Spinal cord (tissue), 10 donors: ENCODE measurements at places on chromosomes 3 and 15. TPM values are rescaled to one million over a fixed set of nuclear protein-coding genes. Genes with fewer than 3 reads are reported as not detected.

The LIPH gene
- total RNA-seq = 0.61 TPM

The NR1I2 gene
- total RNA-seq = 0.50 TPM

- DNase-seq = no peak
Measured at GRCh38 chr3:135736740-135737139, 228.8 kb upstream of the PPP2R3A start.

- DNase-seq = no peak
Measured at GRCh38 chr15:40054605-40054854, 15.5 kb upstream of the SRP14 start.

The STT3B gene
- 196 TPM for total RNA-seq

DNA sequence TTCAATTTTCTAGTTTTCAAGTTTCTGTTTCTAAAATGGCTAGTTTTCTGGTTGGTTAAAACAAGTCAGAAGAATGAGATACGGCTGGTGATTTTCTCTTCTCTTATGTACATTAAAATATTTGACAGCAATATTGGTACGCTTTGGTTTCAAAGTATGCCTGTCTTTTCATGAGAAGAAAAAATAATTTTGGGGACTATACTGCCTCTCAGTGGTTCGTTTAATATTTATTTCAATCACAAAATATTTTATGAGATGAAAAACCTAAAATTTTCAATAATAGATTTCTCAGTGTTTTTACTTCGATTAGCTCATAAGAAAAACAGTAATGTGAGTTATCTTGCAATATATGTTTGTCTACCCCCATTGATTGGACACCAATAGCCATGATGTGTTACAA is 72.8 kb upstream of the AADACL2 start:
- no peak for DNase-seq

GRCh38 chr3:188219147-188219546 is 65.2 kb downstream of the LPP start:
- no peak for DNase-seq

- no peak for DNase-seq
Measured at GRCh38 chr15:88800026-88800425, 3.2 kb upstream of the ACAN start.

The CD96 gene
- 0.28 TPM for total RNA-seq

GRCh38 chr3:126116526-126116925 is 32.6 kb upstream of the SLC41A3 start:
- no peak for DNase-seq

The IL16 gene
- total RNA-seq = 4.3 TPM

DNA sequence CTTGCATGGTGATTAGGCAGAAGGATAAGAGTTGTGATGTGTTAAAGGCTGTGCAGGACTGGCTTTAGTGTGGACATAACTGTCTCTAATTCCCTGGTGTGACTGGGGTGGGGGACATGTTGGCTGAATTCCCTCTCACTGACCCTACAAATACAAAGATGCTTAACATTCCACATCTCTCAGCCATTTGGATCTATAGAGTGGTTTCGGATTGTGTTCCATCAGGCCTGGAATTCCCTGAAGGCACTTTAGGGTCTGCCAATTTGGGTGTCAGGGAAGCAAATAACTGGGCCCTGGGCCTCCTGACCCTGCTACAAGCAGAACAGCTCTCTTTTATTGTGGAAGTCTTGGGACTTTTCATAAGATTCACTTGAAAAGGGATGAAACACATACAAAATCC is 56.2 kb downstream of the ARHGEF26 start:
- no peak for DNase-seq

The CD200R1 gene
- 3.3 TPM for total RNA-seq

GRCh38 chr3:33980252-33980651 is 181.8 kb downstream of the PDCD6IP start:
- no peak for DNase-seq

The PLSCR1 gene
- total RNA-seq = 47.8 TPM

- no peak for DNase-seq
Measured at GRCh38 chr15:89998923-89999675, 2.0 kb upstream of the ZNF710 start.

DNA sequence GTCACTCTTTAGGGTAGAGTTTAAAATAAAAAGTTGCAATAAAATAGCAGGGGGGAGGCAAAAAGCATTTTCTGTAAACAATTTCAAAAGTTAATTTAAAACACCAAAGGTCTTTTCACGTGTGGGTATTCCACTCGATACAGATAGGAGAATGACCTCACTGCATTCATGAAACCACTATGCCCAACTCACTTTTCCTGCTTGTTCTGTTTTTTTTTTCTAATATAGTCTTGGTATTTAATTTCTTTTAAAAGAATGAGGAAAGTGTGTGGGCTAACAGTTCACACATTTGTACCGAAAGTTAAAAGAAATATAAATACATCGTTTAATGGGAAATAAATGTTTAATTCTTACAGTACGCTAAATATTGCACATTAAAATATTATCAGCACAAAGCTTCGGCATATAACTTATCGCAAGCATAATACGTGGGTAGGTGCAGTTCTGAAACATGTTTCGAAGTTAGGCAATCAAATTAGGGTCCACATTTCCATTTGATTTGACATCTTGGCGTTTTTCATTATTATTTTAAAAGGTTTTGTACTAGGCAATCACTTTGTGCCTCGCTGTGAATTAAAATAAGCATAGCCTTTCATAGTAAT is 41.4 kb downstream of the VGLL4 start:
- no peak for DNase-seq

The THPO gene
- total RNA-seq = 2.6 TPM

The ARMC8 gene
- total RNA-seq = 55.0 TPM

GRCh38 chr15:38201714-38202113 is 50.9 kb upstream of the SPRED1 start:
- no peak for DNase-seq

GRCh38 chr3:194606941-194607340 is 26.3 kb downstream of the TMEM44 start:
- DNase-seq = no peak

- DNase-seq = no peak
Measured at GRCh38 chr3:5694266-5694665, 506.8 kb downstream of the EDEM1 start.

DNA sequence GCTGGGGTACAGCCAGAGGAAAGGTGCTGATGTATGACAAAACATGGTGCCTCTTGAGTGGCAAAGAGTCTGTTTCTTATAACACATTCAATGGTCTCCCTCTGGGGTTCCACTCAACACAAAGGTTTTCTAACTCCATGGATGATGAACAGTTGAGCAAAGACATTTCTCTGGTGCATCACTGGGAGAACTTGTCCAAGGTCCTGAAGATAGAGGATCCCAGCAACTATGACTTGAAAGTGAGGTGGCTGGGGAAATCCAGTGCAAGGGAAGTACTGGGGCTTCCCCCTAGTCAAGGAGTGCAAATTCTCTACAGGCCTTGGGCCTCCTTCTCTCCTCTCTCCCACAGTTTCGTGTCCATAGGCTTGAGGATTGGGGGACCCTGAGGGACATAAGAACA is 431.1 kb downstream of the WDR72 start:
- DNase-seq = no peak

DNA sequence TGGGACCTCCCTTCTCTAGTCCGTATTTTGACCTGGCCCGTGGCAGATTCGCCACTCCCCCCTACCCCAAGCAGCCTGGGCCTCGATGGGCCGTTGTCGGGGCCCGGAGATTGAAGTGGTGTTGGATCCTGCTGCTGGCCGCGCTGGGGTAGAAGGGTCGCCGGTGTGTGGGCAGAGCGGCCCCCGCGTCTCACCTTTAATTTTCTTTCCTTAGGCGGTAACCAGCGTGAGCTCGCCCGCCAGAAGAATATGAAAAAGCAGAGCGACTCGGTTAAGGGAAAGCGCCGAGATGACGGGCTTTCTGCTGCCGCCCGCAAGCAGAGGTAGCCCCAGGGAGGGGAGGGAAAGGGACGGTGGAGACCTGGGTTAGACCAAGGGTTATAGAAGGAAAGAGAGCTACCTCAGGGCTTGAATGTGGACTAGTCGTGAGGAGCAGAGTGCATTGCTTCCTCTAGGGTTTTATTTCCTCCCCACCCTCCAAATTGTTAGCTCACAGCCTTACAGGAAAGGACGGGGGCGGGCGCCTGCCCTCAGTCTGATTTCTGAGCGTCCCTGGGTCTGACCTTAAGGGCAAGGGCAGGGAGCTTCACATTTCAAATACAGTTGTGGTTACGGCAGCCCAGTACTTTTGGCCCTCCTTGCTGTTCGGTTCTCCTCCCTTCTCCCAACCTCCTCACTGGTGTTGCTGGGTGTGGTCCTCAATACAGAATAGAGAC is 799 bp downstream of the SERF2 start:
- no peak for DNase-seq

The INSYN1 gene
- total RNA-seq = 26.1 TPM

The PAQR9 gene
- total RNA-seq = 5.6 TPM

DNA sequence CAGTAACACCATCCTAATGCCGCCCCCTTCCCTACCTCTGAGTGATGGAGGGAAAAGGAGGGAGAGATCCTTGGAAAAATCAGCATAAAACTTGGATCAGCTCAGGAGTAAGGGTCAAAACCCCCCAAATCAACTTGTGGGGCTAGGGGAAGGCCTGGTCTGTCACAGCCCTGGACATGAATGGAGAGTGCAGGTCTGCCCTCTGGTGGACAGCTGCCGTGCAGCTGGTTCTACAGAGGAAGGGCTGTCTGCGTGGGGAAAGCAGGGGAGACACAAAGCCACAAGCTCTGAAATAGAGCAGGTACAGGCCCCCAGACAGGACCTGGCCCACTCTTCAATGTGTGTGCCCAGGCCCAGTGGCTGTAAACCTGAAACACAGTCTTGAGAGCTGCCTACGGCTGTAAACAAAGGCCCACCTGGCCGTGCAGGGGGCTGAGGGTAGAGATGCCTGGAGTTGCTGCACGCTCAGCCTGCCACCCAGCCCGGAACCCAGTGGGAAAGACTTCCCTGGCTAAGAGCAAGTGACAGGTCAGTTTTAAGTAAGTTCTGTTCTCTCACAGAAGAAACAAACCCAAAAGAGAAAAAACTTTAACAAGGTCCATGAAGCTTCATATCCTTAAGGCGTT is 16.4 kb downstream of the CLK3 start:
- DNase-seq = no peak

DNA sequence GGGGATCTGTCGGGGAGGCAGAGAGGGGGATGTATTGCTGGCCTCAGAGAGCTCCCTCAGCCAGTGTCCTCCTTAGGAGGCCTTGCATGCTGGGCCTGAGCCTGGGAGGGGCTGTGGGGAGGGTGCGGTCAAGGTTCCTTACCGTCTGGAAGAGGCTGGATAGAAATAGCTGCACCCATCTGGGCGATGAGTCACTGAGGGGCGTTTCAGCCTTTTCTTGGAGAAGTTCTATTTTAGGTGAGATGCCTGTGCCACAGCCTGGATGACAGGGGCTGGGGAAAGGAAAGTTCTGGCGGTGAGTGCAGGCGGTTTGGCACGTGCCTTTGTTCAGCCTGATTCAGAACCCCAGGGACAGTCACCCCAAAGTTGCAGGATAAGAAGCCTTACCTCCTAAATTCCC is 35.7 kb upstream of the APEH start:
- no peak for DNase-seq

- no peak for DNase-seq
Measured at GRCh38 chr3:148950806-148951205, 40.5 kb upstream of the GYG1 start.

The ZDHHC19 gene
- 0.77 TPM for total RNA-seq

GRCh38 chr3:127991251-127991650 is 61.0 kb upstream of the SEC61A1 start:
- no peak for DNase-seq

DNA sequence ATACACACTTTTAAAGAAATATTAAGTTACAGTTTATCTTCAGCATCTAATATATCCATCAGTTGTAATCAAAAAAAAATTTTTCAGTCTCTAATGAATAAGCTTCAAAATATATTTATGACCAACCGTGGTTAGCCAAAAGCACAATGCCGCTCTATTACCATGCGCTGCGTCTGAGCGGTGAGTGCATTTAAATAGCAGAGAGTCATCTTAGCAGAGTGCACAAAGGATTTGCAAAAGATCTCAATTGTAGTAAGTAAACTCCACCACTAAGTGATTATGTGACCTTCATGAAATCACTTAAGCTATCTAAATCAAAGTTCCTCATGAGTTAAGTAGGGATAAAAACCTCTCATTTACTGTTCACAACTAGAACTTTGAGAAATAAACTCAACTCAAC is 4.9 kb downstream of the TP63 start:
- no peak for DNase-seq

DNA sequence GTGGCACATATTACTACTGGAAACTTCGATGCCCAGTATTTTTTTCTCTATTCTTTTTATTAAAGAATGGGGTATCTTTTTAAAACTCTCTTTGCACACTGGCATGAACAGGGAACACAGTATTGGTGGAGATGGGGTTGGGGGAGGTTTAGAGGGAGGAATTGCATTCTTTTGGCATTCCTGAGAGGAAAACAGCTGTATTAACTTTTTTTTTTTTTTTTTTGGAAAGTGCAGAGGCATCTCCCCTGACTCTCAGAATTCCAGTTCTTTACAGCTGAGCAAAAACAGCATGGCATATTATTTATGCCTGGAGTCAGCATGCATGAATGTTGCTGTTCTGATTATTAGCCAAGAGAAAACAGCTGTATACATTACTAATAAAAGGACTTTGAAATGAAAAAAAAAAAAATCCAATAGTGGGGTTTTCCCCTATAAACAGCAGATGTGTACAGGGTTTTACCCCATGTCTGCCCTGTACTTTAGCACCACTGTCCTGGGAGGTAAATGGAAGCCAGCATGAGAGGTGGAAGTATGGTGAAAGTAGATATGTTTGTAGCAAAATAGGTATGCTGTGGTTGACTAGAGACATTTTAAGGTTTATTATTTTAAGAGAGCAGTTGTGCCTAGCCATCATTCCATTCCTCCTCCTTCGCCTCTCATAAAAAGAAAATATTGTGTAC is 132.2 kb downstream of the FNDC3B start:
- no peak for DNase-seq

DNA sequence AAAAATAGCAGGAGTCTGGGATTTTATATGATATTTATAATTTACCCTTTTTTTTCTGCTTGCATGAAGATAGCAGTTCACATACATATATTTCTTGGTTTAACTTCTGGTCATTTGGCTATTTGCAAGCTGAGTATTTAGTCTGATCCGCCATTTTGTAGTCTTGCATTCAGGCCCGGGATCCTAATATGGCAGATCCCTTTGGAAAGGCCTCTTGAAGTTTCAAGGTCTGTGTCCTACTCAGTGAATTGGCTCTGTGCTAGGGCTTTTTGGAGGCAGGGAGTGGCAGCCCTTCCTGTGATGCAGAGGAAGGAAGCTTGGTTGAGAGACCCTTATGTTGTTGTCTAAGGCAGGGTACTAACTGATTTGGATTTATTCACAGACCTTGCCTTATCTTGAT is 2.9 kb downstream of the SNRPN start:
- DNase-seq = no peak

DNA sequence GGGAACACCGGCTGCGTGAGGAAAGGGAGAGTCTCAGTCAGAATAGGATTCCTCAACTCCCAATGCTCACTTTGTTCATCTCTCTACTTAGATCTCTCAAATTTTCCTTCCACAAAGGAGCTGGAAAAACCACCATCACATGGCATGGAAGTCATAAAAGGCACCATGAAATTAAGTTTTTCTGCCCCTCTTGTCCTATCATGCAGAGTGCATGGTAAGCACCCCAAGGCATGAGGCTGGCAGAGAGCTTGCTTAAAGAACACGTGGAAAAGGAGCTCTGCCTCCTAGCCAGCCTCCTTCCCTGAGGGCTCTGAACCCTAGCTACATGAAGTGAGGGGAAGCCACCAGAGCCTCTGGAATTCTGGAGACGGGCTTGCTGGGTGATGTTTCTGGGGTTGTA is 17.8 kb downstream of the STIMATE start:
- DNase-seq = no peak

The CAMKV gene
- total RNA-seq = 17.1 TPM

GRCh38 chr3:134611516-134611915 is 39.3 kb downstream of the KY start:
- DNase-seq = no peak

The TTBK2 gene
- total RNA-seq = 64.4 TPM

The GOLGA6B gene
- not detected for total RNA-seq

The LRRC3B gene
- total RNA-seq = 24.8 TPM

The ITIH1 gene
- total RNA-seq = 0.44 TPM
